ENCODE measurements at places on chromosomes 3 and 15. TPM values are rescaled to one million over a fixed set of nuclear protein-coding genes. Genes with fewer than 3 reads are reported as not detected.

GRCh38 chr15:75182187-75183131 lies 19.2 kb upstream of the C15orf39 start:
- H3K4me1 ChIP-seq: peaks cover 28% of the 10 kb centered on the region
- DNase-seq: no peak
- H3K27ac ChIP-seq: no peak overlapping the region
- H3K36me3 ChIP-seq: no peaks in the 10 kb centered on the region
- no peaks in the 10 kb centered on the region for H3K27me3 ChIP-seq

- H3K27ac ChIP-seq: no peak overlapping the region
- no peaks in the 10 kb centered on the region for H3K36me3 ChIP-seq
- no peaks in the 10 kb centered on the region for H3K27me3 ChIP-seq
- no peak overlapping the region for H3K4me3 ChIP-seq
- no peak for DNase-seq
Measured at GRCh38 chr3:69696367-69696766, 42.9 kb upstream of the MITF start.

DNA sequence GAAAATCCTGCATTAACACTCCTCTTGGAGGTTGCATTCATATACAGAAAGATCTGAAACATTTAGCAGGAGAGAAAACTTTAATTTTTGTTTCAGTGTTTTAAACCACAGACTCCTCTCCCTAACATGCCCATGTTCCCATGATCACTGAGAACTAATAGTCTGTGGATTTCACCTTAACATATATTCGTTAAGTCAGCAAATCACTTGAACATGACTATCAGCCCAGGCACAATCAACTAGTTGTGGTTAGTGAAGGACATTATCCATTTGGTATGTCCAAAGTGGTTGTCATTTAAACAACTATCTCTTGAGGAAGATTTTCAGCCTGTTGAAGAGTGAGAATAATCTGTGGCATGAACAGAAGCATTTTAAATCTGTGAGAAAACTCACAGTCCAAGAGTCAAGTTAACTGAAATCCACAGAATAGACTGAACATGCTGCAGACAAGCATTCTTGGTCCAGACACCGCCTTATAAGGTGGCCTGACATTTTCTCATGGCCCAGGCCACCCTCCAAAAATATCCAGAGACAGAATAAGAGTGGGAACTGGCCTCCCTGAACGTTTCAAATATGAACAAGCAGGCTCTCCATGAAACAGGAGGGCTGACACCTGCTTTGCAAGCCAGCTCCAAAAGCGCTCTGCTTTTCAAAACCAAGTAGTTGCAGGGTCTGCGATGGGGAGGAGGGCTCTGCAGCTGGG lies 39.9 kb upstream of the ADCY5 start:
- H3K4me3 ChIP-seq: no peak overlapping the region
- peaks cover 19% of the 10 kb centered on the region for H3K36me3 ChIP-seq
- H3K27me3 ChIP-seq: peaks cover 4% of the 10 kb centered on the region
- DNase-seq: no peak
- H3K27ac ChIP-seq: no peak overlapping the region

DNA sequence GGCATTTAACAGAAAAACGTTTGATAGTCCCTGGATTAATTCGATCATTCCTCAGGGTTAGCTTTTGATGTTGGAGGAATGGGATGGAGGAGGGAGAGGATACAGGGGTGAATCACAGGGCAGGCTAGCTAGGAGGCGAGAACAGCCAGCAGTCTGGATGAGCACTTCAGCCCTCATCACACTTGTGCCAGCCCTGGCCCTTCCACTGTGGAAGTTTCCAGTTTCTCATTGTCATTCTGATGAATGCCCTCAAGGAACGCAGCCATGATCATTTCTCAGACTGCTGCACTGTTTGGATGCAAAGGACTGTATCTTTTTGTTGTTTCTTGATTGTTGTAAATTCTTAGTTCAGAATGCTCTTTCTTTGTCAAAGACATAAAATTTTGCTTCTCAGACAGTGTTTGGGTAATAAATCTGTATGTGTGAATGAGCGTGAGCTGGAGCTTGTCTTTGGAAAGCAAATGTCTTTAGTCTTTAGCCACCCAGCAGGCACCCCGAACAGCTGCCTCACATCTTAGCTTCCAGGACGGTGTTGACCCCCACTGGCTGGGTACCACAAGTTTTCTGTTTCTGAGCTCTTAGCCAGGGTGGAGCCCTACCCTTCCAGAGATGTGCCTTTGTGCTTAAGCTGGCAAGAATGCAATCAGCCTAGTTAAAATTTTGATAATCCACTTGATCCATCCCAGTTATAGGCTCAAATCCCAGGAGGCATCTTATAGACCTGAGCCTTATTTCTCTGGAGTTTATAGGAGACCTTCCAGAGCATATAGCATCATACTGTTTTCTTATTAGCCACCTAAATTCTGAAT lies 121.1 kb downstream of the PDCD6IP start:
- no peak for DNase-seq
- H3K4me1 ChIP-seq: no peaks in the 10 kb centered on the region
- no peaks in the 10 kb centered on the region for H3K36me3 ChIP-seq
- H3K4me3 ChIP-seq: no peak overlapping the region
- no peak overlapping the region for H3K27ac ChIP-seq

DNA sequence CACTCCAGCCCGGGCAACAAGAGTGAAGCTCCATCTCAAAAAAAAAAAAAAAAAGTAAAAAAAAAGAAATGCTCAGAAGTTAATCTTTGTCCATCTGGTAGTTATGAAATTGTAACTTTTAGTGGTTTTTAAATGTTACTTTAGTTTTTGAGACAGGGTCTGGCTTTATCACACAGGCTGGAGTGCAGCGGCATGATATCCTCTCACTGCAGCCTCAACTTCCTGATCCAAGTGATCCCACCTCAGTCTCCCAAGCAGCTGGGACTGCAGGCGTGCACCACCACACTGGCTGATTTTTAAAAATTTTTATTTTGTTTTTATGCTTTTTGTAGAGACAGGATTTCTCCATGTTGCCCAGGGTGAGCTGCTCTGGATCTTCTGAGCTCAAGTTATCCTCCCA lies 1.3 kb downstream of the RNU5B-1 start:
- H3K27me3 ChIP-seq: no peaks in the 10 kb centered on the region
- H3K4me1 ChIP-seq: peaks cover 14% of the 10 kb centered on the region
- H3K27ac ChIP-seq: peak overlapping the region; percentile 14
- no peak overlapping the region for H3K4me3 ChIP-seq
- DNase-seq: no peak

DNA sequence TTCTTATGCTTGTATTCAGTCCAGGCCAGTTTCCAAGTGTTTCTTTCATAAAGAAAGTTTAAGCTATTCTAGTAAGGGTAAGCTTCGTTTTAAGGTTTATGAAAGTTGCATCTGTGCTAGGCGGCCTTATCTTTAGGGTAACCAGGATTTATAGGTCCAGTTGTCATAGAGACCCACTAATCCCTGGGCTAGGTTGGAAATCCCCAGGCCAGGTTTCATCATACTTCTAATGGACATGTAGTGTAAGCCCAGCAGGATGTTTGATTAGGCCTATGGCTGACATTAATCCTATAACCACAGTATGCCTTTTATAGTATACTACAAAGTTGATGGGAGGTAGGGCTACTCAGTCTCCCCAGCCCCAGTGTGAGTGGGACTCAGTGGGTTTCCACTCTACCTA lies 312.4 kb downstream of the CACNA2D3 start:
- DNase-seq: no peak
- no peaks in the 10 kb centered on the region for H3K27me3 ChIP-seq
- H3K4me1 ChIP-seq: no peaks in the 10 kb centered on the region
- H3K36me3 ChIP-seq: no peaks in the 10 kb centered on the region

- H3K4me1 ChIP-seq: peaks cover 16% of the 10 kb centered on the region
- peak overlapping the region; percentile 22 for H3K27ac ChIP-seq
- no peaks in the 10 kb centered on the region for H3K36me3 ChIP-seq
- H3K4me3 ChIP-seq: no peak overlapping the region
Measured at GRCh38 chr3:149299938-149300801, 33.3 kb downstream of the TM4SF18 start.

DNA sequence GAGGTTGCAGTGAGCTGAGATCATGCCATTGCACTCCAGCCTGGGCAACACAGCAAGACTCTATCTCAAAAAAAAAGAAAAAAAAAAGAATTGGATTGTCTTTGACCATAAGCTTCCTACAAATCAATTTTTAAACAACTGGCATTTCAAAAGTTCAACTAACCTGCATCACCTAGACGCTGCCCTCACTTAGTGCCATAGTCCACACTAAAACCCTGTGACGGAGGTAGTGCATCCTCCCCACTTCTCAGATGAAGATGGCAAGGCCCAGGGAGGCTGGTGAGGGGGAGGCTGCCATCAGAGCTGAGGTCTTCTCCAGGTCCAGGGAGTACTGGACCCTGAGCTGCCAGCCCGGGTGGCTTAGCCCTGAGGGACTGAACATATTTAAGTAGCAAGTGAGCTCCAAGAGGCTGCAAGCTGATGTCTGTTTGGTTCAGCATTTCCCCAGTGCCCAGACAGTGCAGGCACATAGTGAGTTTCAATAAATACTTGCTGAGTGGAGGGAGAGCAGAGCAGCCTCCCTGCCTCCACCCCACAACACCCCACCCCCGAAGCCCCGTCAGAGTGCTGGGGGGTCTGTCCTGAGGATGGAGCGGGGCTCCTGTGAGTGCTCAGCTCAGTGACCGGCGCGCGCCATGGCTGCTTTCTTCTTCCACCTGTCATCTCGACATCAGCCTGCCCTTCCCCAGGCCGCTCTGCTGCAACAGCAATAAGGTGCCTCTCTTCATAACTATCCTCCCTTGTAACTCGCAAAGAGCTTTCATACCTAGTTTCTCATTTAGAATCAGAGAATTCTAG lies 52.8 kb downstream of the MGLL start:
- peaks cover 48% of the 10 kb centered on the region for H3K4me1 ChIP-seq
- no peaks in the 10 kb centered on the region for H3K36me3 ChIP-seq
- no peaks in the 10 kb centered on the region for H3K27me3 ChIP-seq
- H3K4me3 ChIP-seq: no peak overlapping the region

- no peak for DNase-seq
- H3K36me3 ChIP-seq: no peaks in the 10 kb centered on the region
- no peaks in the 10 kb centered on the region for H3K4me1 ChIP-seq
- H3K27ac ChIP-seq: no peak overlapping the region
- H3K4me3 ChIP-seq: no peak overlapping the region
Measured at GRCh38 chr3:95210878-95211277, 1148.0 kb downstream of the NSUN3 start.

- no peaks in the 10 kb centered on the region for H3K36me3 ChIP-seq
- H3K27me3 ChIP-seq: no peaks in the 10 kb centered on the region
- H3K4me1 ChIP-seq: peaks cover 21% of the 10 kb centered on the region
- DNase-seq: no peak
- H3K27ac ChIP-seq: peak overlapping the region; percentile 95
- H3K4me3 ChIP-seq: peak overlapping the region; percentile 80
Measured at GRCh38 chr3:183252118-183252782, 803 bp upstream of the B3GNT5 start.

DNA sequence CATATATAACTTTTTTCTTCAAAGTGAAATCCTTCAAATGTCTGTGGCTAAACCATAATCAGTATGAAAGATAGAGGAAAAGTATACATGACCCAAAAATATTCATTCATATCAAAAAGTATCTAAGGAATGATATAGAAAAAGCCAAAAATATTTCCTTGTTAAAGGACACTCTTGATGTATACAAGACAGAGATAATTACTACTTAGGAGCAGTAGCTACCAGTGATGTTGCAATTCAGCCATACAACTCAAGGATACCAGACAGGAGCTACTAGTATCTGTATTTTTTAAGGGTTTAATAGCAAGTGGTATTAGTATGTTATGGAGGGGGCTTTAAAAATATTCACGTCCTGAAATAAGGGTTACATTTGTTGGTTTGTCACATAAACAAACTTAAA lies 37.0 kb downstream of the FBXL22 start:
- no peak overlapping the region for H3K4me3 ChIP-seq
- H3K27ac ChIP-seq: no peak overlapping the region
- DNase-seq: no peak
- no peaks in the 10 kb centered on the region for H3K27me3 ChIP-seq
- H3K36me3 ChIP-seq: peaks cover 99% of the 10 kb centered on the region
- H3K4me1 ChIP-seq: no peaks in the 10 kb centered on the region

DNA sequence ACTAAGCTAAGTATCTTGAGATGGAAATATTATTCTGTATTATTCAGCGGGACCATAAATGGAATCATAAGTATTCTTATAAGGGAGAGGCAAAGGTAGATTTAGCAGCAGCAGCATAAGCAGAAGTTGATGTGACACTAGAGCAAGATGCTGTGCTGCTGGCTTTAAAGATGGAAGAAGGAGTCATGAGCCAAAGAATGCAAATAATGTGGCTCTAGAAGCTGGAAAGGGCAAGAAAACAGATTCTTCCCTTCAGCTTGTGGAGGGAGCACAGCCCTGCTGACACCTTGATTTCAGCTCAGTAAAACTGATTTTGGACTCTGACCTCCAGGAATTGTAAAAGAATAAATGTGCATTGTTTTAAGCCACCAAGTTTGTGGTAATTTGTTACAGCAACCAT lies 144.2 kb upstream of the ANKRD28 start:
- H3K27me3 ChIP-seq: no peaks in the 10 kb centered on the region
- H3K4me1 ChIP-seq: no peaks in the 10 kb centered on the region
- no peak for DNase-seq
- no peak overlapping the region for H3K27ac ChIP-seq

GRCh38 chr15:80455051-80455648 lies 51.0 kb downstream of the ARNT2 start:
- peaks cover 37% of the 10 kb centered on the region for H3K4me1 ChIP-seq
- H3K27me3 ChIP-seq: peaks cover 3% of the 10 kb centered on the region
- DNase-seq: no peak
- H3K4me3 ChIP-seq: no peak overlapping the region
- no peak overlapping the region for H3K27ac ChIP-seq

DNA sequence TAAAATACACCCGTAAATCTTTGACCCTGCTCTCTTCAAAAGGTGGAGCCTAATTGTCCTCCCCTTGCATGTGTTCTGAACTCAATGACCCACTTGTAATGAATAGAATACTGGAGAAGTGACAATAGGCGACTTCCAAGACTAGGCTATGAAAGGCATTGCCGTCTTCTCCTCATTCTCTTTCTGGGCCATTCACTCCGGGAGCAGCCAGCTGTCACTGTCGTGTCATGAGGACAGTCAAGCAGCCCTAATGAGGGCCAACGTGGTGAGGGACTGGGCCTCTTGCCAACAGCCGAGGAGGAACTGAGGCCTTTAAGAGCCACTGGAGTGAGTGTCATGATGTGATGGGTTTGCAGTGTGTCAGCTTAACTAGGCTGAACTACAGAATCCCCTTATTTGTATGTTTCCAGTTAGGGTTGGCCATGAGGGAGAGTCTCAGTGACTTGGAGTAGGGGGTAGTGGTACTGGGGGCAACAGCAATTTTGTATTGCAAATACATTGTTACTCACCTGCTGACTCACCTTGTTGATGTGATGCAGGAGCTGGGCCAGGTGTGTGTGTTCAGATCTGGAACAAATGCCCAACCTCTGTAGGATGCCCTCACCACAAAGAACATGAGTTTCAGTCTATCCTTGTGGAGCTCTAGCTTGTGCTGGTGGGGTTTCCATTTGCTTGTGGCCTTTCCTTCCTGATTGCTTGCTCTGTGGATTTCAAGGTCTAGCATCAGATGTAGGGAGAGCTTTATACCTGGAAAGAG lies 188.5 kb upstream of the PROK2 start:
- H3K4me1 ChIP-seq: no peaks in the 10 kb centered on the region
- H3K27me3 ChIP-seq: peaks cover 11% of the 10 kb centered on the region
- no peaks in the 10 kb centered on the region for H3K36me3 ChIP-seq
- no peak for DNase-seq
- H3K4me3 ChIP-seq: no peak overlapping the region

Gene CNTN3
- 1.9 TPM for total RNA-seq

Gene COPS2
- total RNA-seq: 55.6 TPM

Gene C3orf18
- 6.7 TPM for total RNA-seq

Gene LYSMD4
- total RNA-seq: 10.6 TPM

Gene HACL1
- total RNA-seq: 21.2 TPM
